Esophagus muscularis mucosa (tissue), 4 donors: ENCODE measurements at places on chromosomes 12 and 14. TPM values are rescaled to one million over a fixed set of nuclear protein-coding genes. Genes with fewer than 3 reads are reported as not detected.

Gene CLEC1B
- total RNA-seq: not detected

- H3K4me1 ChIP-seq: peaks cover 74% of the 10 kb centered on the region
- H3K27ac ChIP-seq: no peak overlapping the region
- H3K4me3 ChIP-seq: no peak overlapping the region
These were observed 28.6 kb downstream of the CMKLR1 start for GRCh38 chr12:108310489-108310888.

DNA sequence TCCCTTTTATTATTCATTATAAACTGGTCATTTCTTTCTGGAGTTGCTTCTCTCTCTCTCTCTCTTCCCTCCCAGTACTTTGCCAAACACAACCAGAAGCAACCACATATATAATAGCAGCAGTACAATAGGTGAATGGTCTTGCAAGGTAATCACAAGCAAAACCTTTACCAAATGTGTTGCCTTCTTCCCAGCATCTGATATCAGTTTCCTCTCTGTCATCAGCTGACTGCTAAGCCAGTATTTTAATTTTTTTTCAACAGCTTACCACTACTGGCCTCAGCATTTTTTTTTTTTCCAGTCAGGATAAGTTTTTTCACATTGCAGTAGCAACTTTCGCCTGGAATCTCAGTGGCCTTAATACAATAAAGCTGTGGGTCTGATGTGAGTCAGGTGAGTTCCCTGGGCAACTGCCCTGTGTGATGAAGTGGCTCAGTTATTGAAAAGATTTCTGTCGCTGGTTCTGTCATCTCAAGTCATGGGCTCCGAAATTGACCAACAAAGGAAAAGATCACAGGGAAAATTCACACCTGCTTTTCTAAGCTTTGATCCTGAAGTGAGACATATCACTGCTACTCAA lies 282.5 kb upstream of the AMIGO2 start:
- DNase-seq: no peak
- H3K27ac ChIP-seq: peak overlapping the region; percentile 61
- no peak overlapping the region for H3K4me3 ChIP-seq

DNA sequence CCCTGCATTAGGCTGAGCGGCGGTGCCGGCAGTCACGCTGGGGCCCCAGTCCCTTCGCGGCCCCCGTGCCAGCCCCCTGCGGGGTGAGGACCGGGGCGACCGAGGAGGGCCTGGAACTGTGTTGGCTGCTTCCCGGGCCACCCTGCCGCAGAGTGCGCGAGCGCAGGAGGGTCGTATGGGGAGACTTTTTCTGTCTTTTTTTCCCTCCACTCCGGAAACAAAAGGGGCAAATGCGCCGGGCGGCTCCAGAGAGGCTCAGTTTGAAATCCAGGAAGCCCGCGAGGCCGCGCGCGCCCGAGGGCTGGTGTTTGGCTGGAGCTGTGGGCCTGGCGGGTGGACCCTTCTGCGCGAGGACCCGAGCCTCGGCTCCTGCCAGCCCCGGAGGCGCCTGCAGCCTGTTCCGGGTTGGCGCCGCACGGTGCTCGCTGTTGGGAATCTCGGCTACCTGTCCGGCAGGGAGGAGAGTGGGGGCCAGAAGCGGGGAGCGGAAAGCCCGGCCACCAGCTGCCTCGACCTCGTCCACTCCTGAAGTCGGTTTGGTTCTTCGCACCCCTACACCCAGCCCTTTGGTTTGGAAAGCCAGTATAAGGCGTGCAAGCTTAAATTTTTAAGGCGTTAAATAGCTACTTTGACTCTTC lies 638 bp downstream of the PLEKHG3 start:
- H3K27ac ChIP-seq: peak overlapping the region; percentile 91
- no peak for DNase-seq
- peaks cover 45% of the 10 kb centered on the region for H3K4me1 ChIP-seq
- peak overlapping the region; percentile 83 for H3K4me3 ChIP-seq
- no peaks in the 10 kb centered on the region for H3K36me3 ChIP-seq

GRCh38 chr12:56688846-56689109 lies 694 bp upstream of the PTGES3 start:
- DNase-seq: no peak
- no peaks in the 10 kb centered on the region for H3K36me3 ChIP-seq

DNA sequence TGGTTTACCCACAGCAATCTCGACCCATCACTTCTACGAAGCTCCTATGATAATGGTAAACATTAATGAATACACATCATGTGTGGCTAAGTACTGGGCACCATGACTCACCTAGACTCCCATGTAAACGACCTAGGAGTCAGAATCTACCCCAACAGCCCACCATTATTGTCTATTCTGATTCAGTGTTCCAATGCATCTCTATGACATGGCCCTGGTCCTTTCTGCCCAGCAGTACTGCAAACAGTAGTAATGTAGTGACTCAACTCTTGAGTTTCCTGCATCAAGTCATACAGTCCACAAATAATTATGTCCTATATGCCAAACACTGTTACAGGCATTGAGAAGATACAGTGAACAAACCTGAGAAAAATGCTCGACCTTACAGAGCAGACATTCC lies 14.6 kb downstream of the GTF2A1 start:
- H3K4me1 ChIP-seq: peaks cover 9% of the 10 kb centered on the region
- no peak for DNase-seq
- no peaks in the 10 kb centered on the region for H3K27me3 ChIP-seq

DNA sequence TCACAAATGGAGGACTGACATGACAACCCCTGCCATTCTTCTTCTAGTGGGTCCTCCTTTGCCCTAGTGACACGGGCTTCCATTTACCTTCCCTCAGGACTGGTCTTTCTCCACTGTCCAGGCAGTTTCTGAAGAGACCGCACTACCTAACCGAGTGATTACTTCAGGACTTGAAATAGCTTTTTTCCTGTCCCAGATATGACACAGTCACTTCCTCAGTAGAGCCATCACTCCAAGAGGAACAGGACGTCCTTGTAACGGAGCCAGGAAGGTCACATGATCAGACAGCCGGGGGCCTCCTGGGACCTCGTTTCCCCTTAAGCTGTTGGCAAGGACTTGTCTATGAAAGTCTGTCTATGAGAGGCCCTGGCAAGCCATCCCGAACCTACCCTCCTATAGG lies 62.3 kb downstream of the FOS start:
- H3K4me1 ChIP-seq: peaks cover 25% of the 10 kb centered on the region
- DNase-seq: peak; percentile 97
- H3K27me3 ChIP-seq: no peaks in the 10 kb centered on the region

- H3K4me3 ChIP-seq: no peak overlapping the region
- no peak overlapping the region for H3K27ac ChIP-seq
- H3K27me3 ChIP-seq: no peaks in the 10 kb centered on the region
- H3K4me1 ChIP-seq: peaks cover 3% of the 10 kb centered on the region
These were observed 220.2 kb downstream of the SLC41A2 start for GRCh38 chr12:104737791-104738301.
